ENCODE measurements at places on chromosomes 3 and 15.

GRCh38 chr15:29939404-29939803 lies 117.1 kb upstream of the TJP1 start:
- DNase-seq, result no peak

GRCh38 chr3:193662757-193663322 lies 69.8 kb downstream of the OPA1 start:
- DNase-seq, result no peak

DNA sequence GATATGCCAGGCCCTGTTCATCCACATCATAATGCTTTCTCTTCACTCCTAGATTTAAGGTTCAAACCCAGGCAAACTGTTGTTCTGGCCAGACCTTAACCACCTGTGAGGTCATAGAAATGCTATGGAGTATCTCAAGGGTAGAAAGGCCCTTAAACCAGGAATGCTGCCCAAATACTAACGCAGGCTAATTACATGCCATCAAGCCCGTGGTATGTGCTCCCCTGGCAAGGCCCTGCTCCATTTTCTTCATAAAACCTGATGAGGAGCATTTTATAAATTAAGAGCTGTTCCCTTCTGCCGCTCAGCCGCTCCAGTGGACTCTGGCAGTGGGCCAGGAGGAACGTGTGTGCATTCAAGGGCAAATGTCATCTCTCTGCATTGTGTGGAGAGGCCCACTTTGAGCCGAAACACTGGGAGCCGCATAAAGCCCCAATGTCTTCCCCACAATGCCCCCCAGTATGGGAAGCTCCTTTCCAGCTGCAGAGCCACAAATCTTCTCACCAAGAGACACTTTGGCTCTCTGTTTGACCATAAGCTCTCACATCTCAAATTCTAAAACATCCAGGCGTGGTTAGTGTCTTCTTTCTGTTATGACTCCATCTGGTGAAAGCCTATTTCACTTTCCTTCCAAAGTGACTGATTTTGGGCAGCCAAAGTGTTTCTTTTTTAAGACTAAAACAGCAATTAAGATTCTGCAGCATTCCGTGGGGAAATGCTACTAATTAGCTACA lies 210.8 kb upstream of the NR2E3 start:
- DNase-seq, result no peak

DNA sequence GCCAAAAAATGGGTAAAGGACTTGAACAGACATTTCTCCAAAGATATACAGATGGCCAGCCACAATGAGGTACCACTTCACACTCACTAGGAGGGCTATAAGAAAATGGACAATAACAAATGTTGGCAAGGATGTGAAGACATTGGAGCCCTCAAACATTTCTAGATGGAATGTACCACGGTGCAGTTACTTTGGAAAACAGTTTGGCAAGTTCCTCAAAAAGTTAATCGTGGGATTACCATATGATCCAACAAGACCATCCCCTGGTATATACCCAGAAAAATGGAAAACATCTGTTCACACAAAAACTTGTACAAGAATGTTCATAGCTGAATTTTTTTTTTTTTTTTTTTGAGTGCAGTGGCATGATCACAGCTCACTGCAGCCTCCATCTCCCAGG lies 15.9 kb upstream of the HRH1 start:
- no peak for DNase-seq

- DNase-seq, result no peak
Measured at GRCh38 chr3:188198760-188199327, 44.9 kb downstream of the LPP start.

DNA sequence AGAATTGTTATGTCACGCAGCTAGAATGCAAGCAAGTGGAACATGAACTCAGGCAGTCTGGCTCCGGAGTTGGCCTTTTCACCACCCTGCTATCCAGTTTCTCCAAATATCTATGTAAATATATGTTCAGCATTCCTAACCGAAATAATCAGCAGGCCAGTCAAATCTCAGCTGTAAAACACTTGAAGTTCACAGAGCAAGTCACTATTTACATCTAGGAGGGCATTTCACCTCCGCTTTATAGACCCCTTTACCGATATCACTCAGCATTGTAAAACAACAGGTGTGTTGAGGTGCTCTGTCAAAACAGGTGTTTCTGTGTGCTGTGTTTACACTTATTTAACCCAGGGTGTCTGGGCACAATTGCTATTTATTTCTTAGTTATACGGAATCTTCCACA lies 12.2 kb upstream of the HES1 start:
- no peak for DNase-seq

- no peak for DNase-seq
Measured at GRCh38 chr3:60081381-60082095, 1031.7 kb upstream of the CFAP20DC start.

DNA sequence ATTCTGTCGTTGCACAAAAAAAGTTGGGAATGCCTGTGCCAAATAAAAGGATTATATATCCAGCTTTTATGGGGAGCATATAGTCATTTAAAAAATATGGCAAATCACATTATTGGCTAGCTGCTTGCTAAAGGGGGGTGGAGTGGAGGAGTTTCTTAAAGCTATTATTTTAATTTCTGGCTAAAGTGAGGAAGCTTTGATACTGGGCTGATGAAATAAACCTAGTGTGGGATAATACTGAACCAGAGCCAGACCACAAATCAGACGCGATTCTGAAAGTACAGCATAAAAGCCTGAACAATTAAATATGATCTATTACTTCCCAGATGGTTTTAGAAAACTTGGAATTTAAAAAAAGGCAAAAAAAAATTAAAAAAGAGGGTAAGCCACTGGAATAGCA lies 14.4 kb downstream of the POLR2M start:
- no peak for DNase-seq

GRCh38 chr3:23112491-23112890 lies 90.6 kb upstream of the UBE2E2 start:
- peak; percentile 2 for DNase-seq

GRCh38 chr3:73499787-73500186 lies 125.0 kb downstream of the PDZRN3 start:
- DNase-seq, result no peak

DNA sequence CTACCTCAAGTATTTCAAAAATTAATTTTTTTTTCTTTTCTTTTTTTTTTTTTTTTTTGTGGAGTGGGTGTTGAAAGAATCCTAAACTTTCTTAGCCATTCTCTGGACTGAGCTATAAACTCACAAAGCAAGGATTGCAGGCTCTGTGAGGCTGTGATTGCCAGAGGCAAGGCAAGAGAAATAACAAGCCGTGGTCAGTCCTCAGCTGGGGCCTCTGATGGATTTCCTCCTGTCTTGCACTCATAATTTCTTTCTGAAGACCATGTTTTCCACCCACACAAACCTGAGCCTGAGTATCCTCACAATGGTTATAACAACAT lies 1.3 kb downstream of the CX3CR1 start:
- DNase-seq, result no peak

DNA sequence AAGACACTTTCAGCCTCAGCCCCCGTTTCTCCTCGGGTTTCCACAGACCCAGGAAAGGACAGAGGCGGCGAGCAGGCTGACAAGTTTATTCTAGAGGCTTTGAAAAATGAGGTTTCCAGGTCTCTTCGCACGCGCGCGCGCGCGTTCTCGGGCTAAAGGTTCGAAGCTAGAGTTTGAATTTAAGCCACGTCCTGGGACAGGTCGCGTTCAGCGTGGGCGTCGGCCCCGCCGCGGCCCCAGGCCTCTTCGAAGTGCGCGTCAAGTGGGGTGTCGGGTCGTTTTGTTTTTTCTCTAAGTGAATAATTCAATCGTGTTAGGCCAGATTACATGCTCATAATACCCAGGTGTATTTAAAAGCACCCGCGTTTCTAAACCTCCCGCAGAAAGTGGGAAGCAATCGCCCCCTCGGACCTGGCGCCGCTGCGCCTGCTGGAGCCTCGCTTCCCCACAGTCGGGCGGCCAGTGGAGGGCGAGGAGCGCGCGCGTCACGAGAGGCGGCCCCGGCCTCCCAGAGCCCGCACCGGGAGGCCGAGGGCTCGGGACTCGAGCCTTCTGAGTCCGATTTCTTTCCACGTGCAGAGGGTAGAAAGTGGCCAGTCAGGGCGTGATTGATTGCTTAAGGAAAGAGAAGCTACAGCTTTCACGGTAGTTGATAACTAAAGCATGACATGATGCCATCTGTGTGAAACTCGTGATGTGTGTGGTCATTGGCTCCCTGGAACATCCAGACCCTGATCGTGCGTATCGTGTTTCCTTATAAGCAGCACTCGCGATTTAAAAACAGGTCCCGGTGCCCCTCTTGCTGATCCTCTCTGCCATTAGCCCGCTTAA lies 15.8 kb upstream of the SOX2 start:
- DNase-seq, result no peak

DNA sequence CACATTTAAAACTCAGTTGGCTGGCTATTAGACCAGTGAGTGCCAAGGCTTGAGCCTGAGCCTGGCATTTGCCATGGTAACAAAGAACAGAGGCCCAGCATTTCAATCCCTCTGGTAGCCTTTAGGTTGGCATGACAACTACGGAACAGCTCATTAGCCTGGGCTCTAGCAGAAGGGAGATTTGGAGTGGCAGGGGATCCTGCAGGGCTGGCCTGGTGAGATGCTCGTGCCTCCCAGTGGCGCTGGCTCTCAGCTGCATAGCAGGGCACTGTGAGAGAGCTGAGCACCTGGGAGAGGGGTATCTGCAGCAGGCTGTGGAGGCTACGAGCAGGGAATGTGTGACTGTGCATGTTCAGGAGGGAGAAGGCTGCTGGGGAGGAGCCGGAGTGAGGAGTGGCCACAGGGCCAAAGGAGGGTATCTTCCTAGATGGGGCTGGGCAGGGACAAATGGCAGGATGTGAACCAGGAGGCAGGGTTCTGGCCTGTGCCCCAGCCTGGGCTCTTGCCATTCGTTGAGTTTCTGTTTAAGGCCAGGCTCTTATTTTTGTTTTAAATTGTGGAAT lies 5.6 kb upstream of the ABTB1 start:
- DNase-seq, result no peak

DNA sequence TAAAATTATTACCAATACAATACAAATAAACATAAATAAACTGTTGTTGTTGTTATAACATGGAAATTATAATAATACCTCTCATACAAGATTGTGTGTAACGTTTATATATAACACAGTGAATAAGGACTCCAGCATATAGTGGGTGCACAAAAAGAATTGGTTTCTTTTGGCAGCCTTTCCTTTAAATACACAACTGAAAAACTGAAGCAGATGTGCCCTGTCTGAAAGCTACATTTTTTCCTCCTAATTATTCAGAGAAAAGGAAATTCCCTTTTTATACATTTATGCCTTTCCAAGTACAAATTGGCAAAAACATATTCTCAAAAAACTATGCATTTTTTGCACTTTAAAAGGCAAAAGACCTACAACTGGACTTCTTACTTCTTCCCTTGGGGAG lies 928.9 kb upstream of the NR2F2 start:
- no peak for DNase-seq

DNA sequence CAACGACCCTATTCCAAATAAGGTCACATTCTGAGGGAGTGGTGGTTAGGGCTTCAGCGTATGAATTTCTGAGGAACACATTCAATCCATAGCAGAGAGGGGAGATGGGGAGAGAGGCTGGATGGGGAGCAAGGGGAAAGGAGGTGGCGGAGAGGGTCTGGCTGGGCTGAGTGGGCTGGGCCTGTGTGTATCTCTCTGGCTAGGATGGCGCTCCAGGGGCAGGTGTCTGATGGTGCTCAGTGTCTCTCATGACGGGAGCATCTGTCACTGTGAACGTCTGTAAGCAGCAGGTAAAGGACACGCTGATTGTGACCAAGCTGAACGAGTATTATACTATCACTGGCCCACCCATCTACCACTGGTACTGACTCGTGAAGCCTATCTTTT lies 159.6 kb downstream of the XXYLT1 start:
- DNase-seq, result no peak

DNA sequence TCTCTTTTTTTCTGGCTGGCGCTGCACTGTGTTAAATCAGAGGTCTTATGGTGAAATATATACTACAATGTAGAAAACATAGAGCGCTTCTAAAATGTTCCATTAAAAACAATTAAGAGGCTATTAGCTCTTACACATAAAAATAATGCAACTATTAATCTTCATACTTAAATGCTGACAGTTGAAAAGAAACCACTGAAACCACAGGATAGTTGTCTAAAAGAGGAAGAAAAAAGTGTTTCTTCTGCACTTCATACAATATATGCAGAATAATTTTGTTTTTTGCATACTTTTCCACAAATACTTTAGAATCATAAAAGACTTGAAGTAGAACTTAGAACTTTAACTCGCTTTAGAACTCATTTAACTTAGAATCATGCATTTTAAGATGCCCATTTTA lies 170.5 kb downstream of the PYDC2 start:
- no peak for DNase-seq

- DNase-seq, result peak; percentile 7
Measured at GRCh38 chr3:179464323-179465092, 13.2 kb upstream of the GNB4 start.

- DNase-seq, result no peak
Measured at GRCh38 chr3:107662124-107662507, 139.4 kb downstream of the BBX start.

DNA sequence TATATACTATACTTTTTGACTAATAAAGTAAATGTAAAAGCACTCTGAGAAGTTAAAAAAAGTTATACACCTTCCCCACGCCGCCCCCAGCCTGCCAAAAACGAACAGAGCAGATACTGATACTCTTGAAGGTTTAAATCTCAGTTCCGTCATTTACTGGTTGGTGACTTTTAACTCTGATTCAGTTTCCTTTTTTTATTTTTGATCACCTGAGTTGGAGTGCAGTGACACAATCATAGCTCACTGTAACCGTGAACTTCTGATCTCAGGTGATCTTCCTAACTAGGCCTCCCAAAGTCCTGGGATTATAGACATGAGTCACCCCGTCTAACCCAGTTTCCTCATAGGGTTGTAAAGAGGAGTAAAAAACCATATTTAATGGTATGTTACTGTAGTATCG lies 3.3 kb upstream of the TIPIN start:
- DNase-seq, result no peak

- peak; percentile 31 for DNase-seq
Measured at GRCh38 chr3:32432711-32433530, 41.3 kb downstream of the CMTM7 start.

GRCh38 chr3:194575484-194576210 lies 57.6 kb downstream of the TMEM44 start:
- no peak for DNase-seq

- no peak for DNase-seq
Measured at GRCh38 chr3:88595026-88595425, 445.3 kb downstream of the C3orf38 start.

DNA sequence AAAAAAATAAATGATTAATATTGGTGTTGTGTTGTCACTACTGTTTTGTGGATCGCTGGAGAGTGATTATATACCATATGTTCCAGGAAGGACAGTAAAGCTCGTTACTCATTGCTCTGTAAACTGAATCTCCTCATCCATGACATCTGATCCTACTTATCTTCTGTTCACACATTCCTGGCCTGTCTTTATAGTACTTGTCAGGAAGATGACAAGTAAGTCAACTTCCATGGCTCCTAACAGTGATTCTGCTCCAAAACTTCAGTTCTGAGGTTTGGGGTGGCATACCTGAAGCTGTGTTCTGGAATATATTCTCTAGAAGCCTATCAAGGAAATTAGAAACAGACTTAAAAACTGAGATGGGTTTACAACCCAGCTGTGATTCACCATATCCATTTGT lies 288.9 kb downstream of the ZBBX start:
- DNase-seq, result no peak

GRCh38 chr3:141391991-141392316 lies 23.6 kb downstream of the ZBTB38 start:
- DNase-seq, result no peak

All from CD4-positive, alpha-beta T cell treated with Interferon alpha-2 for 1 hour (primary cell).